ENCODE measurements at places on chromosomes 1 and 21.
A peak's percentile ranks its signal among the peaks of the same experiment; 100 is the strongest.

DNA sequence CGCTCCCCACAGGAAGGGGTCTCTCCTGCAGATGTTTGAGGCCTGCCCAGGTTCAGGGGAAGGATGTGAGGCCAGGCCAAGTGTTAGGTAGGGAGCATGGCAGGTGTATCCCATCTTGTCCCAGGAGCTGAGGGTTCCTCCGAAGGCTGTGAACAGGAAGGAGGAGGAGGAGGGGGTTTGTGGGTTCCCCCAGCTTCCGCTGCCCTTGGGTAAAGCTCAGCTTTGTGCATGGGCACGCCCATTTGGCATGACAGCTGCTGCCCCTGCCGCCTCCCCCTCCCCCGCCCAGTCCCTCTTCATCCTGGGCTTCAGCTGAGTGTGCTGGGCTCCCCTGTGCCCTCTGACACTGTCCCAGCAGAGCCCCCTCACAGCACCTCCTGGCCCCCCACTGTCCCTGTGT lies 25.5 kb downstream of the TNFRSF8 start:
- no peak for DNase-seq

GRCh38 chr1:65691152-65691900 lies 101.4 kb upstream of the PDE4B start:
- DNase-seq: no peak

DNA sequence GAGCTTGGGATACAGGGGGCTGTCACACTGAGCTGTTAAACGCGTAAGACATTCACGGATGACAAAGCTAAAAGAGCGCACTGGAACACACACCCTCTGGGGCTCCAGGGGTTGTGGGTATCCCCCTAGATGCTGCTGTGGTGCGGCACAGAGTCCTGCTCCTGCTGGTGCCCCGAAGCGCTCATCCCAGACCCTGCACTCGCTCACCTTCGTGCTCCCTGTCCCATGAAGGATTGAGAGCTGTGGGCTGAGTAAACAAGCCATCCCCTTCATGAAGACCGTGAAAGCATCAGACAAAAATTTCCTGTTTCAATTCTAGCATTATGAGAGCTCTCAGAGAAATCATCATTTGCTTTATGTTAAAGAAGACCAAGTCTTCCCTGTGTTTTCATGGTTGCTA lies 463.5 kb upstream of the ADGRL2 start:
- DNase-seq: no peak

DNA sequence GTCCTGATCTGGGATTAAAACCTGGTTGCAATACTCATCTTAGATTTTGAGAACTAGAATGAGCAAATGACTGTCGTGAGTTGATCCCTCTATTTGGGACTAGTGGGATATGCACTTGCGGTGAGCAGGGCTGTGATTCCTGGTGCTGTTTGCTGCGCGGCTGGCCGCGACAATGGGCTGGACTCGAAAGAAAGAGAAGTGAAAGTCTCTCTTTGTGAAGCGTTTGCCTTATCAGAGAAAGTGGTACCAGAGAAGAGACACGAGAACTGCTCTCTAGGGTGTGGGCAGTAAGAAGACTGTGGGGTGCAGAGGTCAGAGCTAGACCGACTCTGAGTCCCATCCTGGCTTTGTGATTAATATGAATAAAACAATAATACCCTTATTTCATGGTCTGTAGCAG lies 8.6 kb downstream of the ST6GALNAC3 start:
- no peak for DNase-seq

DNA sequence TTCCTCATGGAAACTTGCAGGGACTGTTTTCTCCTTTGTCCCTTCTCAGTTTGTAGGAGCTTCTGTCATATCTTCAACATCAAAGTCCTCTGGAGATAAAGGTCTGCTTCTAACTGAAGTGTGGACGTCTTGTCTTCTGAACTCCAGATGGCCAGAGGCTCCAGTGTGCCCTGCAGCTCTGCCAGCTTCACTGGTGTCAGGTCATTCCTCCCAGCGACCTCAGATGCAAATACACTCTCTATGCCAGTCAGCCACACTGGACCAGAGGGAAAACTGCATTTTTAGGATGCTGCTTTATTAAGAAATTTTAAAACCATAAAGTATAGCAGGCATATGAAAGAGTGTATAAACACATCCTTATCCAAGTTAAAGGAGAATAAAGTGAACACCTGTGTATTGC lies 78.5 kb upstream of the ADAR start:
- no peak for DNase-seq

GRCh38 chr1:22249928-22250680 lies 107.2 kb upstream of the WNT4 start:
- no peak for DNase-seq

- DNase-seq: no peak
These were observed 28.2 kb downstream of the TCEANC2 start for GRCh38 chr1:54081306-54082270.

- DNase-seq: no peak
These were observed 33.7 kb upstream of the IFI44L start for GRCh38 chr1:78586572-78586971.

- DNase-seq: no peak
These were observed 413.0 kb upstream of the ESRRG start for GRCh38 chr1:217135987-217136894.

DNA sequence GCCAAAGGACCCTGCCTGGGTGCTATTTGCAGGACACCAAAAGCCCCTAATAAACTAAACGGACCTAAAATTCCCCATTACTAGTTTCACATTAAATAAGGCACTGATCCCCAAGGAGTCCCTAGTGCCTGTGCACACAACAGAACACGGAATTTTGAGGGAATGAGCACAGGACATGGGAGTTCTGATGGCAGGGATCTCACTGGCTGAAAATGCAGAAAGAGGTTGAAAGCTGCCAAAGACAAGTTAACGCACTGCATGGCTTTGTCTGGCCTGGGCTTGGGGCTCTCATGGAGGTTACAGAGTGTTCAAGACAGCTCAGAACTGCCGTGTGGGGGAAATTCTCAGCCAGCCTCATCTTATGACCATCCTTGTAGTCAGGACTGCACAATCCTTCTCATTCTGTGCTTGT lies 15.6 kb upstream of the ATP1B1 start:
- DNase-seq: no peak

- DNase-seq: no peak
These were observed 70.9 kb downstream of the RERE start for GRCh38 chr1:8746554-8746953.

GRCh38 chr1:205600085-205600484 lies 31.7 kb downstream of the ELK4 start:
- DNase-seq: no peak

- DNase-seq: no peak
These were observed 20.2 kb downstream of the RRAGC start for GRCh38 chr1:38839363-38839762.

DNA sequence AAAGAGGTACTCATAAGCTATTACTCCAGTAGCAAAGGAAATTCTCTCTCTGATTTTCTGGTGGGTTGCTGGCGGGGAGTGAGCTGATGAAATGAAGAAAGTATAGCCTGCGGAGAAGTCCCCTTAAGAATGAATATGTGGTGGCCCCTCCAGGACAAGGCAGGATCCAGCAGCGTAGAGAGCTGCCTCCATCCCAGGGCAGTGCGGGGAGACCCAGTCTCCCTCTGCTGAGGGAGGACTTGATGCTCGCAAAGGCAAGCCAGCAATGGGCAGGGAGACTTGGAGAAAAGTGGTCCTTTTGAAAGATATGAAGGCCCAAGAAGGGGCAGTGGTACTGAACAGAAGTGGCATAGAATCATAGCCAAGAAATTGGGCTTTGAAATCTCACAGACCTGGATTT lies 106.0 kb upstream of the SLC44A3 start:
- no peak for DNase-seq

- no peak for DNase-seq
These were observed 556.2 kb upstream of the TMPRSS15 start for GRCh38 chr21:18959817-18960216.

GRCh38 chr1:155509064-155509463 lies 53.5 kb downstream of the ASH1L start:
- DNase-seq: no peak

GRCh38 chr1:66642992-66643391 lies 109.0 kb downstream of the SGIP1 start:
- no peak for DNase-seq

GRCh38 chr21:34930971-34931370 lies 118.1 kb downstream of the RUNX1 start:
- no peak for DNase-seq

GRCh38 chr1:205538235-205538840 lies 33.9 kb downstream of the CDK18 start:
- DNase-seq: no peak

- no peak for DNase-seq
These were observed 102.0 kb upstream of the RUNX3 start for GRCh38 chr1:25031966-25032667.

DNA sequence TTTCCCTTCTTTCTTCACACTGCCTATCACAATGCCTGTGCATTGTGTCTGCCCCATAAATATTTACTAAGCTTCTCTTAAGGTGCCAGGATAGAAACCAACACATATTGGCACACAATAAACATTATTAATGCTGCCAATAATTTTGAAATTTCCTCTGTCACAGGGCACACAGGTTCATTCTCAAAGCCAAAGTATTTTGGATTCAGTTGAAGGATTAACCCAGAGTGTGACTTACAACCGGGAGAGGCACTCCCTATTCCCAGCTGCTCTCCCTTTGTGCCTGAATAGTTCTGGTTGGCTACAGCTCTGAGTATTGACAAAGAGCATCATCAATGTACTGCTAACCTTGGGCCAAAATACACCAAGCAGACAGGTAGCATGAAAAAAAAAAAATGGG lies 46.6 kb upstream of the ATP1A1 start:
- no peak for DNase-seq

DNA sequence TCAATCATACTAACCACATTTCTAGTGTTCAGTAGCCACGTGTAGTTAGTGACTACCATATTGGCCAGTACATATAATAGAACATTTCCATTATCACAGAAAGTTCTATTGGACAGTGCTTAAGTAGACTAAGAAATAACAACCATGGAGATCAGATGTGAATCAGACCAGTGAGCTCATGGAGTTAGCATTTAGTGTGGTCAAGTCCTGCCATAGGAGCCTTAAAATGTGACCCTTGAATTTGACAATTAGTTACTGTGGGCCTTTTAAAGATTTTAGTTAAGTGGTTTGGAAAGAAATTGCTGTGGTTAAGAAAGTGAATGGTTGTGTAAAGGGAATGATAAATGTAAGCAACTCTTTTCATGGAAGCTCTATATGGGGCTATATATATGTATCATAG lies 123.4 kb downstream of the POU2F1 start:
- DNase-seq: no peak

DNA sequence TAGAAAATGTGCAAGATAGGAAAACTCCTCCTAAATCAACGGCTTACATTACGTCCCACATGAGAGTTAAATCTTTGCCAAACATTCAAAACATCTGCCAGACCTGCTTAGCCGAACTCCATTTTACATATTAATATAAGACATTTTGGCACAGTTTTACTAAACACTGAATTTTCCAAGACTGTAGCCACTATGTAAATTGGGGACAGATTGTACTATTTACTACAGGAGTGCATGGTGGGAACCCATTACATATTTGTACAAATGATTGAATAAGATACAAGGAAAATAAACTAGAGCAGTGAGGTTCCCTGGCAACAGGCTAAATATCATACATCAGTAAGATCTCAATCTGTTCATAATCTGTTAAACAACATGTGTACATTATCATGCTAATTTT lies 1234.4 kb downstream of the KCNT2 start:
- no peak for DNase-seq

GRCh38 chr1:117142200-117142599 lies 20.7 kb upstream of the TRIM45 start:
- DNase-seq: no peak

- no peak for DNase-seq
These were observed 27.7 kb downstream of the CD34 start for GRCh38 chr1:207883104-207883651.

- DNase-seq: peak; percentile 54
These were observed at the start of gene TRAF5 for GRCh38 chr1:211326528-211327345. TSS of gene TRAF5 (plus strand) at chr1:211326833. CDS start at chr1:211353240, 26,407 bp downstream.

Data from stimulated activated CD8-positive, alpha-beta memory T cell treated with anti-CD3 and anti-CD28 coated beads, Interleukin-12 subunit alpha, Interleukin-12 subunit beta, amount 100 ng/mL, for 4 hours (primary cell).